ENCODE measurements at places on chromosomes 6 and 20.

DNA sequence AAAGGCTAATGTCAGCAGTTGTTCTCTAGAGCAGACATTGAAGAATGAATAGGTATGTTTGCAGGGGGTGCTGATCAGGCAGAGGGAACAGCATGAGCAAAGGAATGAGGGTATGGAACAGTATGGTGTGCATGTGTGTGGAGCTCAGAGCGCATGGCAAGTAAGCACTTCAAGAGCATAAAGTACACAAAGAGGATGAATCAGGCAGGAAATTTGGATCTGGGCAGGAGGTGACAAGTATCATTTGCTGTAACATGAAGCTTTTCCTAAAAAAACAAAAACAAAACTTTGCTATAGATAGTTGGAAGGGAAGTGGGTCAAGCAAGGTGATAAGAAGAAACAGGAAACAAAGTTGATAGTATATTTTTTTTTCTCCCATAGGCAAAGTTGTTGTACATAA is 746.8 kb downstream of the HDGFL1 start:
- no peak for DNase-seq

GRCh38 chr20:10708351-10709185 is 34.8 kb upstream of the JAG1 start:
- DNase-seq = peak; percentile 64

DNA sequence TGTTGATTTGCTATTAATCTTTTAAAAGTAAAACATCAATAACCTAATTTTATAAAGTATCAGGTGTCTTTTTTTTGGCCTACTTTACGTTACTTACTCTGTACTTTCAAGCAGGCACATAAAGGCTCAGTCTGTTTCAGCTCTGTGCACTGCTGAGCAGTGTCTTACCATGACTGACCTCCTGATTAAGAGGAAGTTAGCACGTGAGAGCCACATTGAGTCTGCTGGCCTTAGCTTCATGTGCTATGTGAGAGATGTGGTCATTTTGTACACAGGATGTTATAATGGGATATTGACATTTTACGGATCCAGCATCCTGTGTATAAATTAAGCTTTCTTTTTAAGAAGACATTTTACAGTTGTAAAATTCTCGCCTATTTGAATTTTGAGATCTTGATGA is 31.9 kb downstream of the ARID1B start:
- no peak for DNase-seq

DNA sequence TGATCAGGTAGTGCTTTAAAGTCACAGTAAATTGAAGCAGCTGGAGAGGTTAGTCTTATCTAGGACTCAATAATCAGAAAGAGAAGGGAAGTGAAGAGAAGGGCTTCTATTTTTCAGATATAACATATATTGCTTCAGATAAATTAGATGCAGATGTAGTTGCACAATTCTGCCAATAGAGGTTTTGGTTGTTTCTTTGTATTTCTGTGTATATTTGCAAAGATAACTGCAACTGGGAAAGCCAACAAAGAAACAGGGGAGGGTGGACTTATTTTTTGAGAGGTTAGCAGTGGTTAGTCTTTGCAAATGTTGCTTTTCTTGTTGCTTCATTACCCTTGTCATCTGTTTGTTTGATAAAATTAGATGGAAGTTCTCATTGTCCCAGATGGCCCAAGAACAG is 106.6 kb downstream of the ADGRG6 start:
- DNase-seq = no peak

GRCh38 chr6:128567029-128567428 is 46.6 kb upstream of the PTPRK start:
- no peak for DNase-seq

DNA sequence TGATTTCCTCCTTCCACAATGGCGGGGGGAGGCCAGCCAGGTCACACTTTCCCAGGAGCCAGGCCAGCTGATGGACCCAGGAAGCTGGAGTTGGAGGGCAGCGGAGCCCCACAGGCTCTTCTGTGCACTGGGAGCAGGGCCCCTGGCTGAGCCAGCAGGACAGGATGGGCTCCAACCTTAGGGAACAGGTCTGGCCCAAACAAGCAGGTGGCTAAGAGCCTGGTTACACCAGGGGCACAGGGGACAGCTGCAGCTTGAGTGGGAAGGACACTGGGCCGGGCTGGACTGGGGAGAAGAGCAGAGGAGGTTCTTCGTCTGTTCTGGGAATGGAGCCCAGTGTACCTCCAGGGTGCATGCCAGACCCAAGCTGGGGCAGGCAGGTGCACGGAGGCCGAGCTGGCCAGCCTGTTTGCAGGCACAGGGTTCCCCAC is 102.3 kb downstream of the DLL1 start:
- no peak for DNase-seq

DNA sequence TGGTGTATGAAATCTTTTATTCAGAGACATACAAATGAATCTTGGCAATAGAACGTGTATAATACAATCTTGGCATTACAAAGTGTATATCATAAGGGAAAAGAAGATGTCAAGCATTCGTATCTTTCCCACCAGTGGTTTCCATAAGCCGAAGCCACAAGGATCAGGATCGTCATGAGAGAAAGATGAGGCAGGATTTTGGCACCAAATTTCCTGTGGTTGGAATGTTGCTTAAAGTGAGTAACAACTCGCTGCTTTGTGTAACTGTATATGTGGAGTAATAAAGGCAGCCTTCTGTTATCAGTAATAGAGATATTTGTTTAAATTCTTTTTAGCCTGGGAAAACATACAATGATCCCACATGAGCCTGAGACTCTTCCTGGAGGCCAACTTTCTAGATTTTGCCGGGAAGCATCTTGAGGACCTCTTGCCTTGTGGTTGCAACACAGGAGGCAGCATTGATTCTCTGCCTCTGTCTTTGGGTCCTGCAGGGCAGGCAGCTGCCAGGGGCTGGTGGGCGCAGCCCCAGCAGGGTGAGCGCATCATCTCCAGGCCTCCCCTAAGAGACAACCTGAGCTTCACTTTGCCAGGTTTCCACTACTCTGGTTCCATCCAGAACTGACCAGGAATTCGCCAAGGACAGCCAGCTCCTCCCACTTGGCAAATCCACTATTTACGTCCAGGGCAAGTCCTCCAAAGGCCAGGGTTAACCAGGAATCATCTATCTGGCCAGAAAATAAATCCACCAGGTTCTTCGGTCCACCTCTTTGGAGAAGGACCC is 230.9 kb upstream of the SULF2 start:
- DNase-seq = no peak

DNA sequence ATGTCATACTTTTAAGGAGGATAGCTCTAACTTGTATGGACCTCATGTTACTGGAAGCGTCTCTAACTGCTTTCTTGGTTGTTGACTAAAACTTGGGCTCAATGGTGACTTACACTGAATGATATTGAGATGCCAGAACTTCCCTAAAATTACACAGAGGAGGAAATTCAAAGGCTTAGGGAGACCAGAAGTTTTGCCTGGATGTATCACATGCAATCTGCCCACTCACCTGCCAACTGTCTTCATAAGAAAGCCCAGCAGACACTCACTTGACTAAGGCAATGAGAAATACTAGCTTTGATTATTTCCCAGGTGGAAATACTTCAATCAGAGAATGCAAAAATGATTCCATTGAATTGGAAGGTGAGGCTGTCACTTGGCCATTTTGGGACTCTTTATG is 51.2 kb upstream of the PDYN start:
- DNase-seq = no peak

GRCh38 chr6:80938131-80938530 is 814.4 kb downstream of the TENT5A start:
- no peak for DNase-seq

- DNase-seq = no peak
These were observed 359.1 kb downstream of the QKI start for GRCh38 chr6:163773646-163774045.

- DNase-seq = no peak
These were observed 34.4 kb downstream of the TGM3 start for GRCh38 chr20:2330090-2330695.

GRCh38 chr6:40700006-40700580 is 112.9 kb upstream of the LRFN2 start:
- DNase-seq = no peak

DNA sequence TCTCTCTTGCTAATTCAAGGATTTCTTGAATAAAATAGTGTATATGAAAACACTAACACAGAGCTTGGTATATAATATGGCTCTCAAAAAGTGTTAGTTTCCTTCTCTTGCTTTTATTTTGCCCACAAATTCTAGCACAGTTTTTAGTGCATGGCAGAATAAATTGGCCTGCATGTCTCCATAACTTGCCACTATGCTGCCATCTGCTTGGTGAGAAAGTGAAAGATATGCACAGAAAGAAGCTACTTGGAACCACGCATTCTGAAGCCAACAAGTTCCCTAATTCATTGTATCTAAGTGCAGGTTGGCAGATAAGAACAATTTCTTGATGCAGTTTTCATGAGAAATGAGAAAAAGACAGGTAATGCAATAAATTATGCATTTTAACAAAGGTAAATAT is 101.2 kb downstream of the EPHA7 start:
- DNase-seq = no peak

- no peak for DNase-seq
These were observed 808.4 kb upstream of the EPHA7 start for GRCh38 chr6:94227741-94228140.

GRCh38 chr20:20710443-20711315 is 1.8 kb downstream of the RALGAPA2 start:
- no peak for DNase-seq

DNA sequence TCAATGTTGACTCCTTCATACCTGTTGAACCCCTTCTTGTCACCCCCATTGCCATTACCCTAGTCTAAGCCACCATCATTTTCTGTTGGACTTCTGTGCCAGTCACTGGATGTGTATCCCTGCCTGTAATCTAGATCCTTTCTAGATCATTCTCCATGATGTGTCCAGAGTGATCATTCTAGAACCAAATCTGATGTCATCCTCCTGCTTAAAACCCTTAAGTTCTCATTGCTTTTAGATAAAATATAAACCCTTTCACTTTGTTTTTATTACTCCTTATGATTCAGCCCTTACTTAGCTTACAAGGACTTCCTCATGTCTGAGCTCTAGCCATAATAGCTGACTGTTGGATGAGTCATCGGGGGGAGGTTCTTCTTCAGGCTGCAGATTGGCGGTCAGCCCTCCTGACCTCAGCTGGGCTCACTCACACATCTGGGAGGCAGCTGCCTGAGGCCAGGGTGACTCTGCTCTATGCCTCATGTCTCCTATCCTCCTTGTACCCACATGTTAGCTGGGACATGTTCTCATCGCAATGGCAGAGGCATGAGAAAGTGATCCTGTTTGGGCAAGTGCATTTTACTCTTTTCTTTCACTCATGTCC is 287.6 kb downstream of the ESR1 start:
- DNase-seq = peak; percentile 84

DNA sequence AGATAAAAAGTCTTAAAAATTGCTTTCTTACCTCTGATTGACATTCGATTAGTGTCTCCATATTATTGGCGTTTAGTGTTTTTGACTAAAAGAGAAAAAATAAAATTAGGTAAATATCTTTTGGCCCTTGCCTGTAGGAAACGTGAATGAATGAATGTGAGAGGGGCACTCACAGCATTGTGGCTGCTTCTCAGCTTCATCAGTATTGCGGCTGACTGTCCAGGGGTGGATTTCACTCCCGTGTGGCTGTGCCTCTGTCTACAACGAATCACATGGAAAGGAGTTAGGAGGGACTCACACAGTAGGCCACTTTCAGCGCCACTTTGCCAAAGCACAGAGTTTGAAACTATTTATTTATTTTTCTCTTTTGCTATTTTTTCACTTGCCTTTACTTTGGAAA is 844 bp downstream of the TAGAP start:
- no peak for DNase-seq

- DNase-seq = no peak
These were observed 3.8 kb downstream of the PEX7 start for GRCh38 chr6:136826216-136826615.

DNA sequence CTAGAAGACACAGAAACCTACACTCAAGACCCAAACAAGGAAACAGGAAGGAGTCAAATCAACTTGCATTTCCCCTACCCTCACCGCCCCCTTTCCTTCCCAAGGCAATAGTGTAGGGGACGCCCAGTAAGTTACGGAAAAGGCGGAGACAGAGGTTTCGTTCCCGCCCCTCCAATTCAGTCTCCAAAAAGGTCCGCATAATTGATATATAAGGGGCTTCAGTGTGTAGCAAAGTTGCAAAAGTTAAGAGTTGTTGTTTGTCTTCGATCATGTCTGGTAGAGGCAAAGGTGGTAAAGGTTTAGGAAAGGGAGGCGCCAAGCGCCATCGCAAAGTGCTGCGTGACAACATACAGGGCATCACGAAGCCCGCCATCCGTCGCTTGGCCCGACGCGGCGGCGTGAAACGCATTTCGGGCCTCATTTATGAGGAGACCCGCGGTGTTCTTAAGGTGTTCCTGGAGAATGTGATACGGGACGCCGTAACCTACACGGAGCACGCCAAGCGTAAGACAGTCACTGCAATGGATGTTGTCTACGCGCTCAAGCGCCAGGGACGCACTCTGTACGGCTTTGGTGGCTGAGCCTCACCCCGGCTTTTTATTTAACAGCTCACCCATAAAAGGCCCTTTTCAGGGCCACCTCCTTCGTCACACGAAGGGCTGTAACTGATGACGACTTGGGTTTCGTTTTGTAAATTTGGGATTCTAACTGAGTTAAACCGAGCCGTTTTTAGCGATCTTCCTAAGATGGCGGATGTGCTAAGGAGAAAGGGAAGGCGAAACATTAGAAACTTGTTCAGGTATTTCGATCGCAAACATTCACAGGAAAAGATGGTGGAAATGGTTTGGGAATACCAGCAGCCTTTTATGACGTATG is 124.6 kb upstream of the BTN3A2 start:
- DNase-seq = no peak

DNA sequence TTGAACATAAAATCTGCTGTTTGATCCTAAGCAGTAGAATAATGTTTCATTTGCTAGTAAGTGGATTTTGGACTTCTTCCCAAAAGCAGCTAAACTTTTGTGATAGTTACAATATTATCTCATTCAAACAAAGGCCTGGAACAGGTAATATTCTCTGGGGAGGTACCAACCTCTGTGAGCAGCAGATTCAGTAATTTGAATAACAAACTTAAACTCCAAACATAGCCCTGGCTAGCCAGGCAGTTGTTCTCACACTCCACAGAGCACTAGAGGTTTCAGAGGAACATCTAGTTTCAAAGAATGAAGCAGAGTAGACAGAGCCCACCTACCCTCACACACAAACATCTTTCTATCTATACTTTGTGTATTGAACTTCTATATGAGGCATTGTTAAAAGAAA is 40.9 kb downstream of the LGSN start:
- no peak for DNase-seq

DNA sequence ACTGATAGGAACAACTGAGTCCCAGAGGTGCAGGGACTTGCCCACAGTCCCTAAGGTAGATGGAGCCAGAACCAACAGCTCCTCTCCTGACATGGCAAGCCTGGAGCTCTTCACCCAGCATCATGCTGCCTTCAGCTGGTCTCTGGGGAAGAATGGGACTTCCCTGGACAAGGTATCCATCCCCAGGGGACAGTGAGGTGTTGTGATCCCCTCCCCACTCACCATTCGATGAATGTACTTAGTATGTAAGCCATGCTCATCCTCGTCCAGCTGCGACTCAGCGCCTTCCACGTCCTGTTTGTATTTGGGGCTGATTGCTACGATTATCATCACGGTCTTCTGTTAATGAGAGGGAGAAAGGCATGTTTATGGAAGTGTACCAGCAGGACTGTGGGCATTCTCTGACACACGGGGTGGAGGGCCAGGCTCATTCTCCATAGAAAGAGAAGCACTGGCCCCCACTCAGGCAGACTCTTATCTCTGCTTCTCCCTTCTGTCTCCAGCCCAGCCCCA is 39.4 kb downstream of the TRAF3IP2 start:
- no peak for DNase-seq
